ENCODE measurements at places on chromosomes 6 and 20. TPM values are rescaled to one million over a fixed set of nuclear protein-coding genes. Genes with fewer than 3 reads are reported as not detected.

Gene CTCFL
- not detected for total RNA-seq

DNA sequence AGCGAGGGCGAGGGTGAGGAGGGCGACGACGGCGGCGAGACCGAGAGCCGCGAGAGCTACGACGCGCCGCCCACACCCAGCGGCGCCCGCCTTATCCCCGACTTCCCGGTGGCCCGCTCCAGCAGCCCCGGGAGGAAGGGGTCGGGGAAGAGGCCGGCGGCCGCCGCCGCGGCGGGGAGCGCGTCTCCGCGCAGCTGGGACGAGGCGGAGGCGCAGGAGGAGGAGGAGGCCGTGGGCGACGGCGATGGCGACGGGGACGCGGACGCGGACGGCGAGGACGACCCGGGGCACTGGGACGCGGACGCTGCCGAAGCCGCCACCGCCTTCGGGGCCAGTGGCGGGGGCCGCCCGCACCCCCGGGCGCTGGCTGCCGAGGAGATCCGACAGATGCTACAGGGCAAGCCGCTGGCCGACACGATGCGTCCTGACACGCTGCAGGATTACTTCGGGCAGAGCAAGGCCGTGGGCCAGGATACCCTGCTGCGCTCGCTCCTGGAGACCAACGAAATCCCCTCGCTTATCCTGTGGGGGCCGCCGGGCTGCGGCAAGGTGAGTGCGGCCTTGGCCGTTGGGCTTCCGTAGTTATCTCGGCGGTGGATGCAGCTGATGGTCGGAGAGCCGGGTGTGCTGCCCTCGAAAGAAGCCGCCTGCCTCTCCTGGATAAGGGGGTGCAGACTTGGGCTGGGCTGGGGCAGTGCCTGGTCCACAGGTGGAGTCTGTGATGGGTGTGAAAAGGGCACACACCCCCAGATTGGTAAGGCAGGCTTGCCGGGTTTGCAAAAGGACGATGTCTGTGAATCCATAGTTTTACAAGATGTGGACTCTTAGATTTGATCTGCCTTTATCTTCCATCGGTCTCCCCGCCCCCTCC lies 938 bp downstream of the WRNIP1 start:
- peak; percentile 43 for DNase-seq

- DNase-seq = no peak
Observed at GRCh38 chr6:112284603-112285002, 30.2 kb upstream of the LAMA4 start.

GRCh38 chr6:29892696-29893095 lies 49.6 kb upstream of the HLA-A start:
- no peak for DNase-seq

- DNase-seq = no peak
Observed at GRCh38 chr6:2141644-2142290, 103.6 kb downstream of the GMDS start.

DNA sequence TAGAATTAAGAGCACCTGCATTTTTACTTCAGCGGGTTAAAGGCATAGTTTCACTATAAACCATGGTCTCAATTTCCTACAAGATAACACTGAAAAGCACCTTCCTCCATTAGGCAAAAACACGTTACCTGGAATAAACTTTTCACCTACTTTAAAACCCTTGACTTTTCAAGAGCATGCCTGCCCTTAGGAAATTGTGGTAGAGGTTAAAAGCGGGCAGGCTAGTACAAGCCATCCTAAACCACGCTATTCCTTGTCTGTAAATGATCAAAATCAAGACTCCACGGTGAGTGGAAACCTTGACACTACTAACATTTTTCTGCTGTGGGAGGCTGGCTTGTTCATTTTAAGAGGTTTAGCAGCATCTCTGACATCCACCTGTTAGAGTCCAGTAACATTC lies 43.9 kb downstream of the NR2E1 start:
- DNase-seq = no peak

Gene CRISP2
- total RNA-seq = not detected

Gene UNC93A
- not detected for total RNA-seq

Gene TRIM31
- not detected for total RNA-seq

Gene ACTL10
- 1.2 TPM for total RNA-seq

DNA sequence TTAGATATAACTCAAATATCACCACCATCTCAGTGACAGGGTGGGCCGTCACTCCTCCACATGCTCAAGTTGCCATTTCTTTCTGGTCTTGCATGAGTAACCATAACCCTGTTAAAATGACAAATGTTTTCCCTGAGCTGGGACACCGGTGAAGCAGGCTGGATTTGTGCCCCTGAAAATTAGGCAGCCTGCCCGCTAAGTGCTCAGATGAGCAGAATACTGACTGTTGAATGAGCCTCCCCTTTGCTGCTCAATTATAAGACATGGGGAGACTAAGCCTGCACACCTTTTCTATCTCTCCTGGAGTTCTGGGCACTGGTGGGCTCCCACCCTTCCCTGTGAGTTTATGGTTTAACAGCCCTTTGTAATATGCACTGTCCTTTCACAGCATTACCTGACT lies 161.8 kb downstream of the SLC24A3 start:
- no peak for DNase-seq

DNA sequence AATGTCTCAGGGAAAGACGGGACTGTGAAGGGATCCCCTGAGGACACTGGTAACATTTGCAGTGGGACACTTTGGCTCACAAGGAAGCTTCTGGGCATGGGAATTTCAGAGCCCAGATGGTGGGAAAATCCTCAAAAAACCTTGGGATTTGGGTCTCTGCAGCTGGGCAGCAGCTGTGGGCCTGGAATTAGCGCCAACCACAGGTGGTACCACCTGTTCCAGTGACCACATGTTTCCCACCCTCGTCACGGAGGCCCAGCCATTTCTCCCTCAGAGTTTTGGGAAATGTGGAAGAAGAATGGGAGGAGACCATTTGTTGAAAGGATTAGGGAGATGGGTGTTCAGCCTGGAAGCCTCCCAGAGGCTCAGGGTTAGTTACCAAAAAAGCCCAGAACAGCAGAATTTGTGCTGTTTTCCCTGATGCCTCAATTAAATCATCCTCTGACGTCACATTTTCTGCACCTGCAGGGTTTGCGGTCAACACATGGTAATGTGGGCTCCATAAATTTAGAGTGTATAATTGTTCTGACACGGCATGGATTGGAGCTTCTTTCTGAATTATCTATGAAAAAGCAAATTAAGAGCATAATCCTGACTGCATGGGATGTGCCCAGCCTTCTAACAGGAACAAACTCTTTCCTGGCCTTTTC lies 34.4 kb downstream of the EDN3 start:
- DNase-seq = no peak

DNA sequence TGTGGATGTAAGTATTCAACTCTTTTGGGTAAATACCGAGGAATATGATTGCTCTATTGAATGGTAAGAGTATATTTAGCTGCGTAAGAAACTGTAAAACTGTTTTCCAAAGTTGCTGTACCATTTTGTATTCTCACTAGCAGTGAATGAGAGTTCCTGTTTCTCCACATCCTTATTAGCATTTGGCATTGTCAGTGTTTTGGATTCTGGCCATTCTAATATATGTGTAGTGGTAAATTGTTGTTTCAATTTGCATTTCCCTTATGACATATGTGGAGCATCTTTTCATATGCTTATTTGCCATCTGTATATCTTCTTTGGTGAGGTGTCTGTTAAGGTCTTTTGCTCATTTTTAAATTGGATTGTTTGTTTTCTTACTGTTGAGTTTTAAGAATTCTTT lies 29.3 kb upstream of the KAT14 start:
- DNase-seq = no peak

- DNase-seq = no peak
Observed at GRCh38 chr6:132675002-132675401, 16.0 kb upstream of the TAAR1 start.

GRCh38 chr6:41002168-41002567 lies 36.9 kb downstream of the UNC5CL start:
- no peak for DNase-seq

GRCh38 chr6:111957623-111958315 lies 84.5 kb upstream of the FYN start:
- no peak for DNase-seq

Gene MACROD2
- not detected for total RNA-seq

DNA sequence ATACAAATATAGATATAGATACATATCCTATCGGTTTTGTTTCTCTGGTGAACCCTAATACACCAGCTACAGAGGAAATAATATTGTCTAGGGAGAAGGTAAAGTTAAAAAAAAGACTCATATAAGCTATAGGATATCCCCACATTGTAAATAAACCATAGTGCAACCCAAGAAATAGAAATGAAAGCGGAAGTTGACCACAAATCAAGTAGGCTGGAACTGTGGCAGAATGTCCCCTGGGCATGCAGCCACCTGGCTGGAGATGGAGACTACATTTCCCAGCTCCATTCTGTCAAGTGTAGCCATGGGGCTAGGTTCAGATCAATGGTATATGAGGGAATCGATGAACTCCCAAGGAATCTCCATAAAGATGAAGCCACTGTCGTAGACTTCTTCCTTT lies 70.1 kb upstream of the RPS6KA2 start:
- no peak for DNase-seq

GRCh38 chr20:7492257-7492656 lies 448.0 kb downstream of the HAO1 start:
- DNase-seq = no peak

Gene PPP1R14C
- not detected for total RNA-seq

- no peak for DNase-seq
Observed at GRCh38 chr6:125445054-125445453, 143.3 kb upstream of the HDDC2 start.

DNA sequence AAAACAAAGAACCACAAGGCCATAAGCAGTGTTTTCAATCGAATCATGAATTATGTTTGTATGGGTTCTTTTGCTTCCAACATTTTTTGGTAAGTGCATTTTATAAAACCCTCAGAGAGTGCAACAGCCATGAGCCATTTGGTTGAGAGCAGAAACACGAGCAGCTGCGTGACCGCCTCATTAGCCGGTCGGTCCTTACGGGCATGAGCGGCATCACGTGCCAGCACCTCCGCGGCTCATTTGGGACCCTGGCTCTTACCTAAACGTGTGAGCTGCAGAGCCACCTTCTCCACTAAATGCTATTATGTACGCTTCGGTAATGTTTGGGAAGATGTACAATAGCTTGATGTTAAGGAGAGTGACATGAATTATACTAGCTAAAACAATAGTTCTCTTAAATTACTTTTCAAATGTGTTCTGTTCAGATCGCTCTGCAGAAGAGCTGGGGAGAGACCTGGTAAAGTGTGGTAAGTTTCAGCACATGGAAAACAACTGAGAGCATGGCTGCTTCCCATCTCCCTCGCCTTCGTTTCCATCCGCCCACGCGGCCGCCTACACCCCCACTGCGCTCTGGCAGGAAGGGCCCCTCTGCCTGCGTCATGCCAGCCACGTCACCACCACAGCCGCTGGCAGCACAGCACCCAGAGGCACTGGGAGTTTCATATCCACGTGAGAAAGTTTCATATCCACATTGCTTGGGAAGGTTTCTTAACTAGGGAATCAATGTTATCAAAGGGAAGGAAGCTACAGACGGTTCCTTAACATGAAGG lies 23.7 kb upstream of the PDE10A start:
- no peak for DNase-seq

DNA sequence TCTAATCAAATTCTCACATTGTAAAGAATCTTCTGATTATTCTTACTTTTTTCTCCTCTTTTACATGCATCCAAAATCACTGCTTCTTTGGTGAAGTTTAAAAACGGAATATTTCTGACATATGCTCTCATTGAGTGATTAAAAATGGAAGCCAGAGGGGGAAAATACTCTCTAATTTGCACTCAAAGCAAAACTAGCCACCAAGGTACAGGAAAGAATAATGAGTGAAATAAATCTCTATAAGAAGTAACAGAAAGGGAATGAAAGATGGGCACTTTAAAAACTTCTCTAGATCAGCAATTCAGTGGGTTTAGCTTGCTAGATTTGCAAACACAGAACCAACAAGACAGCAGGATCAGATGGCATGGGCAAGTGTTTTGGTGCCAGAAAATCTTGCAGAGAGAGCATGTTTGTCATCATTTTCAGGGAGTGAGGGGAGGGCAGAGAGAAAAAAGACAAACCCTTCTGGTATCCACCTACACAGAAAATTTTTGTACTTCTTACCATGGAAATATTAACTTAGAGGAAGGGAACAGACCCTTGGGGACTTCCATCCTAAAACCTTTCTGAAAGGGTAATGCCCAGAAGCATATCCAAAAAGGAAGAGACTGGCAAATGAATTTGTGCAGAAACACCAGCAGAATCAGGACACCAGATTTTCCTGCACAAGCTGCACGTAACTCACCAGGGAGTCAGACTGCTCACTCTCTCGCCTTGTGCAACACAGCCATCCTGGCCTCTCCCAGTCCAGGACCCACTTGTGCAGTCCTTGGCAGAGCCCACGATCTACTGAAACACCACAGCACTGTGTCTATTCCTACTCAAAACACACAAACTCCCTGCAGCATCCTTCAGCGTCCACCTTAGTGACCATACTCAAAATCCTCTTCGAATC lies 270.2 kb upstream of the PRDM1 start:
- DNase-seq = no peak

DNA sequence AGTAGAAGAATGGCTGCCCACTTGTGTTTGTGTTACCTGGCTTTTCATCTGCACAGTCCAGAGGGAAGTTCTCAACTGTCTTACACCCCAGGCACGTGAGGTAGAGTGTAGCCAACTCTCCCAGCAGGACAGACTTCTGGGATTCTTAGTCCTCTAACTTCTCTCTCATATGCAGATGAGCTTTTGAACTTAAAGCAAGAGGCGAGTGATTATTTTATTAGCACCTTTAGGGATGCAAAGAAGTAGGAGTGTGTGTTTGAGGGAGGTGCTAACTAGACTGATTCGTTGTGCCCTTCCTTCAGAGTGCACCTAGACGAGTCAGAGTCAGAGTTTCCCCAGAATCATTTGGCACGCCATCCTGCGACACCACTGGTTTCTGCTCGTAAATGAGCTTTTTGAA lies 10.8 kb downstream of the CDYL start:
- no peak for DNase-seq

DNA sequence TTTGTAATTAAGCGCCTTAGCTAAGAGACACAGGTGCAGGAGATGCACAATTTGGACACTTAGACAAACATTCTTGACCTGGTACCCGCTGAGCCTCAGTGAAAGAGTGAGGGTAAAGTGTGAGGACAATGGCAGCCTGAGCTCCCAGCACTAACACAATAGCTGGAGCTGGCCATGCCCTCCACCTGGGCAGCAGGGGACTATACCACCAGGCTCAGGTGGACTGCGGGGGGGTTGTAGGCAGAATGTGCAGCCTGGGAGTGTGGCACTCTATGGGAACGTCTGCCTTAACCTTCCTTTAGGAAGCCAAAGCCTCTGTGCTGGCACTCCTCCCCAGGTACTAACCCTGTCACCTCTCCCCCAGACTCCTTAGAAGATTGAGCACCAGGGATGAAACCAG lies 23.6 kb downstream of the PRKN start:
- DNase-seq = no peak

- no peak for DNase-seq
Observed at GRCh38 chr6:150236544-150236943, 93.7 kb downstream of the PPP1R14C start.

All from T-helper 17 cell (primary cell).